ENCODE measurements at places on chromosomes 3 and 15.

DNA sequence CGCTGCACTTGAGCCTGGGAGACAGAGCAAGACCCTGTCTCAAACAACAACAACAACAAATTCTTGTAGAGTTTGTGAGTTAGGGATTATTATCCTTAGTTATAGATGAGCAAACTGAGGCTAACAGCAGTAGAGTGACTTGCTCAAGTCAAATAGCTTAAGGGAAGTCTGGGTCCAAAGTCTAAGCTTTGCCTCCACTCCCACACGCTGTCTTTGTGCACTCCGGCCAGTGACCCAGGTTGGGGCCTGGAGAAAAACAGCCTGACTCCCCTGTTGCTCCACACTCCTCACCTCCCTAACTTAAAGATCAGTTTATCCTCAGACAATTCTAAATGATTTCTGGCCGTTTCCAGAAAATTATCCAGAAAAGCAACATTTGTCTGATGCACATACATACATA is 9.2 kb upstream of the SIN3A start:
- DNase-seq: no peak

GRCh38 chr15:48313216-48313615 is 18.0 kb upstream of the DUT start:
- peak; percentile 60 for DNase-seq

DNA sequence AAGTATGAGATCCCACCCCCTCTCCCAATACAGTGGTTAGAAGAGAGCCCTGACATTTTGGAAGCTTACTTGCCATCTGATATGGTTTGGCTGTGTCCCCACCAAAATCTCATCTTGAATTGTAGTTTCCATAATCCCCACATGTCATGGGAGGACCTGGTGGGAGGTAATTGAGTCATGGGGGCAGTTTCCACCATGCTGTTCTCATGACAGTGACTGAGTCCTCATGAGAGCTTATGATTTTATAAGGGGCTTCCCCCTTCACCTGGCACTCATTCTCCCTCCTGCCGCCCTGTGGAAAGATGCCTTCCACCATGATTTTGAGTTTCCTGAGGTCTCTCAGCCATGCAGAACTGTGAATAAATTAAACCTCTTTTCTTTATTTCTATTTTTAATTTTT is 28.8 kb upstream of the HES1 start:
- no peak for DNase-seq

DNA sequence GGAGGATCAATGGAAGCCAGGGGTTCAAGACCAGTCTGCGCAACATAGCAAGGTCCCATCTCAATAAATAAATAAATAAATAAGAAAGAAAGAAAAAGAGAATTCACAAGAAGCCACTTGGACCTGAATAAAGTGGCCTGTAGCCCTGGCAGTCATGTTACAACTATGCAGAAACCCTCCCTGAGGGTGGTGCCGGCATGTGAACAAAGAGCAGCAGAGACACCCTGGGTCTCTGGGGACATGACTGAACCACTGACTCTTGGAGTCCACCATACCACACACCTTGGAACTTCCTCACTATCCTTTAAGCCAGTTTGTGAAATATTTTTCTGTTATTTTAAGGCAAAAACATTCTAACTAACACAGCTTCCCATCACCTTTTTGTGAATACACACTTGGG is 93.0 kb downstream of the MEIS2 start:
- DNase-seq: no peak

DNA sequence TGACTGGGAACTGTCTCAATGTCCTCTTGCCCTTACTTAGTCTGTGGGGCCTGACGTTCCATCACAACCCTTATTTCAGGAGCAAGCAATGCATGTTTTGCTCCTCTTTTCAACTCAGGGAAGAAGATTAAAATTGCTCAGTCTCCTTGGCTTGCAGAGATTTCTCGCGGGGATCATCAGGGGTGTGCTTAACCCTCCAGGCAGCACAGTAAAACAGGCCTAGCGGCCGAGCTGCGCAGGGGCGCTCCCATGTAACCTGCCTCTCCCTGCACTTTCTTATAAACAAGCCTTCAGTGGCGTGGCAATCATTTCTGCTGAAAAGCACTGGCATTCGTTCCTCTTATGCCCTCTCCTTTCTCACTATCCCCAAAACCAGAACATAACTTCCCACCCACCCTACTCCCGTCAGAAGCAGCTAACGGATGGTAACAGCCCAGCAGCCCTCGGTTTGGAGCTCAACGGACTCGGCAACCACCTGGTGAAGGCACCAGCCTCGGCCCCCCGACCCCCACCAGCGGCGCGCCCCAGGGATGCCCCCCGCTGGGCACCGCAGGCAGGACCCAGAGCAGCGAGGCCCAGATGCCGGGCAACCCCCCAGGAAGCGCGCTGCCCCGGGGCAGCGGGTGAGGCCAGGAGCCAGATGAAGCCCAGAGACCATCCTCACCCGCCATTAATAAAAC is 1.1 kb downstream of the MCF2L2 start:
- DNase-seq: no peak

- DNase-seq: no peak
Measured at GRCh38 chr15:89704411-89704810, 13.8 kb downstream of the WDR93 start.

DNA sequence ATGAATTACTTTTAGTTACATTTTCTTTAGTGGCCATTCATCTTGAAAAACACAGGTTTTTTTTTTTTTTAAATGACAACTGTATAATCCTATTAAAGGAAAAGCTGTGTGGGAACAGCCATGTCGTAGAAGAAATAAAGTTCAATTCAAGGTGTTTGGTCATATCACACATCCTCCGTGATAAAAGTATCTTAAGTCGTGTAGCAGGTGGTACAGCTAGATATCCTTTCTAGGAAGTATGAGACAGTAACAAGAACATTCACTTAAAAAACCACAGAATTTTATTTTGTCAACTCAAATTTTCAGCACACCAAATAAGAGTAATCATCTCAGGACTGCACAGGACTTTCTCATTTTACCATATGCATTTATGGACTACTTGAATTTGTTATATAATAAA is 16.1 kb downstream of the ZDHHC23 start:
- no peak for DNase-seq

DNA sequence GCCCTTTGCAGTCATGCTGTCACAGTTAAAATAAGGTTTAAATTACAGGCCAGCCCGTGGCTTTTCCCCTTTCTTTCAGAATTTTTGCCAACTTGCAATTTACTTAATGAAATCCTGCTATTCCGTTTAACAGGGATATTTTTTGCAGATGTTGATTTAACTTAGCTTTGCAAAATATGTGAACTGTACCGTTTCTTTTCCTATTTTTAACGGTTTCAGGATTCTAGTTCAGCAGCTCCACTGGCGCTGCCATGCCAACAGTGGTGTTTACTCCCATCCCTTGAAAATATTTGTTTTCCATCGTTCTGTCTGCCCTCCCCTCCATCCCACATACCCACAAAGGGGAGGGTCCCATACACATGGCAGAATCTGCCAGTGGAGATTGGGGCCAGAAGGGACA is 54.3 kb downstream of the SMAD6 start:
- no peak for DNase-seq

- DNase-seq: no peak
Measured at GRCh38 chr3:4323246-4324027, 20.3 kb downstream of the SETMAR start.

DNA sequence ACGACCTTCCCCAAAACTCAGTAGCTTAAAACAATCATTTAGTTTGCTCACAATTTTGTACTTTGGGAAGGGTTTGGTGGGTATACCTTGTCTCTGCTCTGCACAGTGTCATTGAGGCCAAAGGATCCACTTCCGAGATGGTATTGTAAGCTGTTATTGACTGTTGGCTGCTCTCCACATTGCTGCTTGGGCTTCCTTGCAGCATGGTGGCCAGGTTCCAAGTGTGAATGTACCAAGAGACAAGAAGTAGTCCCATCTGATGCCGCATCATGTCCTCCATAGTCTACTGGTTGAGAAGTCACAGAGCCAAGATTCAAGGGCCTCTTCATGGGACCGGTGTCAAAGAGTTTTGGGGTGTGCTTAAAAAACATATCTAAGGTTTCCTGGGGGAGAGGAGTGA is 268.5 kb downstream of the PLCL2 start:
- no peak for DNase-seq

GRCh38 chr3:190193210-190193609 is 72.5 kb upstream of the P3H2 start:
- DNase-seq: no peak

DNA sequence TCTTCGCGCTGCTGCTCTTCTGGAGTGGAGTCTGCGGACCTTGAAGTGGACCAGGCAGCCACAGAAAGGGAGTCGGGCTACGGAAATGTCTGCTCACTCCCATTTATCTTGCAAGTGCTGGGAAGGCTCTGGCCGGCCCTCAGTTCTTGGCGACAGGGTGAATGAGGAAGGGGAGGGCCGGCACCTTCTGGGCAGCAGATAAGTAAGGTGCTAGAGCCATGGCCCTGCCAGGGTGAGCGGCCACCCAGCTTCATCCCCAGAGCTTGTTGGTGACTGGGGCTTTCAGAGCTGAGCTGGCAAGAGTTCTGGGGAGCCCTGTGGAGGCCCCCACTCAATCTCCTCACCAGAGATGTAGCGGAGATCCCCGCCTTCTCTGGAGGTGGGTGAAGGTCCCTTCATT is 103.5 kb downstream of the ASB7 start:
- DNase-seq: no peak

GRCh38 chr3:168552251-168552650 is 456.5 kb upstream of the GOLIM4 start:
- DNase-seq: no peak

DNA sequence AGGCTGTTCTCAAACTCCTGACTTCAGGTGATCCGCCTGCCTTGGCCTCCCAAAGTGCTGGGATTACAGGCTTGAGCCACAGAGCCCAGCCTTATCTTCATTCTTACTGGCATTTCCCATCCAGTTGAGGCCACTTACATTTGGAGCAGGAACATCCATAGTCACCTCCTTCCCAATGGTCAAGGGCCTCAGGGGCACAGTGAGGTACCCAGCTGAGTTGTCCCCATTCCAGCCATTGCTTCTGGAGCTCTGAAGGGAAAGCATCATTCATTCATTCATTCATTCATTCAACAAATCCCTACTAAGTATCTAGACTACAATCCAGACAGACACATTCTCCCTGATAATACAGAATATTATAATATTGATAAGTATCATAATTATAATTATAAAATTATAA is 12.2 kb downstream of the PLA2G4D start:
- DNase-seq: no peak

Measured in CD14-positive monocyte (primary cell).